ENCODE measurements at places on chromosomes 4 and X.

GRCh38 chr4:187294861-187295260 is 571.2 kb upstream of the FAT1 start:
- DNase-seq, result no peak

DNA sequence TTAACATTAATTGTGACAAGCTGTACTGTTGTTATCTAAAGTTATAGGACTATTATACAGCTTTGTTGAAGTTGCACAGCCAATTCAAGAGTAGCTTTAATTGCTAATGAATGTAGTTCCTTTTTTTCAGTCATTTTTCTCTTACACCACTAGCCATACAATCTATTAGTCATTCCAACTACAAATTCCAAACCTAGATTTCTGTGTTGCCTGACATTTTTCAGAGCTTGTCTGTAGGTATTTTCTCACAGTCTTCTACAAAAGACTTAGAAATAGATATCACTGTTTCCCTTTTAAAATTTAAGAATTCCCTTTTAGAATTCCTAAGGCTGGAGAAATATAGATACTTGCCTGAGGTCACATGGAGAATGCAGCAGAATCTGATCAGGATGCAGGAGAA is 307.0 kb upstream of the HS3ST1 start:
- no peak for DNase-seq

GRCh38 chrX:38220415-38221390 is at the start of gene SRPX:
Gene SRPX (minus strand): TSS chrX:38220871. CDS start chrX:38220792, 79 bp downstream.
- DNase-seq, result no peak

GRCh38 chr4:146407669-146408084 is 114.1 kb downstream of the SLC10A7 start:
- DNase-seq, result no peak

Data from activated CD8-positive, alpha-beta memory T cell treated with anti-CD3 and anti-CD28 coated beads, Interleukin-2, amount 50 U/mL, for 4 hours (primary cell).